ENCODE measurements at places on chromosomes 12 and 14.

DNA sequence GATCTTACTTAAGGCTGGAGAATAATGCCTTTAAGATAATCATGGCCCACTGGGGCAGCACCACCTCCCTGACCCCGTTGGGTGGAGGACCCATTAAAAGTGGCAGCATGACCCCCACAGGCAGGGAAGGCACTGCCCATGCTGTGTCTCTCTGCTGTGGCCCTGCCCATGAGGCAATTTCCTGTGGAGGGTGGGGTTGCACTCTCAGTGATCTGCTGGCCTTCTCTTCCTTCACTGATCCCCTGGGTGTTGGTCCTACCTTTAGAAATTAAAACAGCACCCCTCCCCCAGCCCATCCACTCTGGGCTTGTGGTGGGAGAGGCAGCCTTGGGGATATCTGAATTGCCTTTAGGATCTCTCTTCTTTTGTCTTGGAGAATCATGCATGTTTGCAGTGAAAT lies 17.3 kb downstream of the KLRK1 start:
- DNase-seq = no peak

- DNase-seq = no peak
Observed at GRCh38 chr14:104799244-104800014, 1.5 kb upstream of the ZBTB42 start.

GRCh38 chr12:90621927-90622326 lies 333.0 kb downstream of the CCER1 start:
- no peak for DNase-seq

DNA sequence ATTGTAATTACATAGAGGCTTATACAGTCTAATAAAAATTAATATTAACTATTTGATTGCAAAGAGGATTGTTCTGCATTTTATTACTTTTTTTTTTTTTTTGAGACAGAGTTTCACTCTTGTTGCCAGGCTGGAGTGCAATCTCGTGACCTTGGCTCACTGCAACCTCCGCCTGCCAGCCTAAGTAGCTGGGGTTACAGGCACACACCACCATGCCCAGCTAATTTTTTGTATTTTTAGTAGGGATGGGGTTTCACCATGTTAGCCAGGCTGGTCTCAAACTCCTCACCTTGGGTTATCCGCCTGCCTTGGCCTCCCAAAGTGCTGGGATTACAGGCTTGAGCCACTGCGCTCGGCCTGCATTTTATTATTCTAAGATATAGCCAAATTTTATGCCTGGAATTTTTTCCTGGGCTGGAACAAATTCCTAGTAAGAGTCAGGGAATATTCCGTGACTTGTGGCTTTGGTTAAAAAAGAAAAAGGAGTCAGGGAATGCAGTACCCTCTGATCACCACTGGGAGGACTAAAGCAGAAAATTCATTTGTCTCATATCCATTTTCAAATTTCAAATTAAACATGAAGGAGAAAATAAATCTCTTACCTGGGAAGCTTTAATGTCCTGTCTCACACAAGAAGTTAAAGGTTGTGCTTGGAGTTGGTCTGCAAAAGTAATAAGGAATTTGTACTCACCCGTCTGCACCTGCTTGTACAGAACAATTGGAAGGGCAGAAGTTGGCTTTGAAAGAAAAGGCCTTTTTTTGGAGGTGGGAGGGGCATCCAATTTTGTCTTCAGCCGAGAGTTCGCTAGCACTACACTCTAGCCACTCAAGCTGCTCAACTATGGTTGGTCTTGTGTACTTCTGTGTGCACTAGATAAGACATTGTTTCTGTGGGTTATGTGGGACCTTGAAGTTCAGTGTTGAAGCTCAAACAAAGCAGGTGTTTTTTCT lies 8.7 kb downstream of the MARK3 start:
- no peak for DNase-seq

- DNase-seq = no peak
Observed at GRCh38 chr12:25311506-25311905, 60.8 kb upstream of the KRAS start.

DNA sequence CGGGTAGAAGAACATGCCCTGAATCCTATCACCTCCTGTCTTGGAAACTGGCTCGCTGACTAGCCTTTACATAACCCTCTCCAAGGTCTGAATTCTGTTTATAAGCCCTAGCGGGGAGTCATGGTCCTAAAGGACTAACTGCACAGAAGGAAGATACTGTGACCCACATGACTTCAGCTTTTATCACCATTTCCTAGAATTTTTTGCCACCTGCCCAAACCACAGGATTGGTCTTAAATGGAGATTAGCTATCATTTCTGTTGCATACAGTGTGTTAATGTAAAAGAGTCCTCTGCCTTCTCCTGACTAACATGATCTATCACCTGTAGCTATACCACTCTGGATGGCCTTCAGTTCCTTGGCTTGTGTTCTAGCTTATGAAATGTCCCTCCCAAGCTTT lies 319.2 kb downstream of the DUSP6 start:
- DNase-seq = no peak

GRCh38 chr12:122841544-122842321 lies 6.5 kb downstream of the HIP1R start:
- no peak for DNase-seq

DNA sequence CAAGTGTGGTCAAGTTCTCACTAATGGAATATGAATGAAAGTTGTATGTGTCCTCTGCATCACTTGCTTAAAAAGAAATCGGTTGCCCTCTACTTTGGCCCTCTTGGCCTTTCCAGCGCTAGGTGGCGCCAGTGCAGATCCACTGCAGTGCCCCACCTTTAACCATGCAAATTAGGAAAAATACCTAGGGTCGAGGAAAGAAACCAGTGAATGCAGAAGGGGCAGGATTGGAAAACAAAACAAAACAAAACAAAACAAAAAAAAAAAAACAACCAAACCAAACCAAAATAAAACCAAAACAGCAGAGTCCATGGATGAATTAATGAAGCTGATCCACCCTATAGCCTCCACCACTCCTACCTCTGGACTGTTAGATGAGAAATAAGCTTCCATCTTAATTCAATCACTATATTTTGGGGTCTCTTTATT lies 12.9 kb upstream of the NEMF start:
- DNase-seq = peak; percentile 75

DNA sequence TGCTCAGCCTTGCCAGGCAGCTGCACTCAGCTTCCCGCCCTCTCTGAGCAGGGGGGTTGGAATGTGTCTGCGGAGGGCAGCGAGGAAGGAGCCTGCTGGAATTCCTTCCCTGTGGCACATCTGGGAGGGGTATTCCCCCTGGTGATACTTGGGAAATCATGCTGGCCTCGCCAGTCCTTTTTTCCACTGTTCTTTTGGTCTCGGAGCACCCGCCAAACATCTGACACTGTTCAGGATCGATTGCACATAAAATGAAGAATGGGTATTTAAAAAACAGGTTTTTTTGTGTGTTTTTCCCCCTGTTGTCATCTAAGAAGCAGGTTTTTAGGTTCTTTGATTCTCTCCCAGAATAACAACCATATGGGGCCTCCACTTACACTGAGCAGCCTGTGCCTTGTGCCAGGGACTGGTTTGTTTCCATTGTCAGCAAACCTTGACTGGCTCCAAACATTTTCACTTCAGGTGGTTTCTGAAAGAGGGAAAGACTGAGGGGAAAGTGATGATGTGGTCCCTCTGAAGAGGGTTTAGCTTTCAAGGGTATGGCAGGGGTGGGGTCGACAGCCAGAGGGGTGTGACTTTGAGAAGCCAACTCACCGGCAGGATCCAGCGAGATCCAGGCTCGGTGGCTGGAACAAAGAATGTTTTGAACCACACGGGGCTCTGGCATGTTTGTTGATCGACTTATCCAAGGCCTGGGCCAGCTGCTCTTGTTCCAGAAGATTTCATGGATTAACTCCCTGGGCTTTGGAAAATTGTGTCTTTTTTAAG lies 215.1 kb downstream of the CACNA1C start:
- DNase-seq = no peak

- no peak for DNase-seq
Observed at GRCh38 chr12:89160716-89161123, 191.6 kb downstream of the DUSP6 start.

DNA sequence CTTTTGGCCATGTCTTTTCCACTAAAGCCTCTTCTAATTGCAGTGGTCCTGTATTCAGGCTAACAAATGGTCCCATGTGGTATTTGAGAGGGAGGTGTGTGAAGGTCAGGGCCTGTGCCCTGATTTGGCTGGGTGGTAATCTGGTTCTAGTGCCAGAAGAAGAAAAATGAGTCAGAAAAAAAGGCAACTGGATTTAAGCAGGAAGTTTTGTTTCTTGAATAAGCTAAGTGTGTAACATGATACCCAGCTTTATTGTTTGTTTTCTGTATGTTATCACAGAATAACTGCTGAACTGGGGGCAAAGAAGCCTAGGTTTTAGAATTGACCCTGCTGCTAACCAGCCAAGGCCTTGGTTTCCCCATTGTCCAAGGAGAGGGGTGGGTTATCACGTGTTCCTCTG lies 134.0 kb downstream of the ANO6 start:
- DNase-seq = no peak

DNA sequence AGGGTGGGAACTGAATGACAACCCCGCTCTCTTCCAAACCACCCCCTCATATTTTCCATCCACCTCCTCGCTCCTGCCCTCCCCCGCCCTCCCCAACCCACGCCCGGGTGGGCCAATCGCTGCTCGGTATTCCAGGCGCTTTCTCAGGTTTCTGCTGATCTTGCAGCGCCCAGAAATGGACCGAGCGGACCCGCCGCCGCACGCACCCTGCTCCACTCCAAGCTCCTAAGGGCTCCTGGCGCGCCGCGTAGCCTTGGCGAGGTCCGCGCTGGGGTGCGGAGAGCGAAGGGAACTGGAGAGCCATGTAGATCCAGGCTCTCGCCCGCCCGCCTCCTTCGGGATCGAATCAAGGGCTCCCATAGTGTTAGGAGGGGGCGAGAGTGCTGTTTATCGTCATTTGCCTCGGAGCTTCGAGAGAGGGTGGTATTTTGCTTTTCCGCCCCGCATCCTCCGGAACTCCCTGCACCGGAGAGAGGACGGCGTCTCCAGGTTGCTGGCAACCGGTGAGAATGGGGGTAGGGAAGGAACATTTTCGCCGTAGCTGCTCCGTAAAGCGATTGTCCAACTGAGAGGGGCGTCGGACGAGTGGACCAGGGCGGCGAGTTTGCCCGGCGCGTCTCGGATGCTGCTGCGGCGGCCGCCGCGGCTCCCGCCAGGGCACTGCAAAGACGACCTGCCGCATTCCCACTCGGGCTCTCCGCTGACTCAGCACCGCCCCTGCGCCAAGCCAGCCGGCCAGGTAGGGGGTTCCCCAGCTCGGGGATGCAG lies at the start of gene KCNA1:
Gene KCNA1 (plus strand): TSS at position 172 of the 768 bp plus-strand sequence. CDS start 1,474 bp downstream, outside the sequence.
- DNase-seq = peak; percentile 22

DNA sequence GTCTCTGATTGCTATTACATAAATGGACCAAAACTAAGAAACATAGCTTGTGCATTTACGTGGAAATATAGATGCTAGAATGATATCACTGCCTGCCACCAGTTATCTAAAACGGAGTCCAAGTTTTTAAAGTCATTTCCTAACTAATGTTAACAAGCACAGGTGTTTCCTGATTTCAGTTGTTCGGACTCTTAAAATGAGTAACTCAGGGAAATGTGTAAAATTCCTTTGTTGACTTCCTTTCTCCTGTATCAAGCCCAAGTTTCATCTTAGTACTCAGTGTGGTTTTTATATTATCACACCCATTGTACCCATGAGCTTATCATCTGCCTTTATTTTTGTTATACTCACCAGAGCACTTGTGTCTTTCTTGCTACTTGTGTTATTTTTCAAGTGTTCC lies 13.2 kb upstream of the PRKCH start:
- DNase-seq = no peak

GRCh38 chr12:42686514-42687172 lies 97.1 kb upstream of the PRICKLE1 start:
- DNase-seq = no peak

- DNase-seq = no peak
Observed at GRCh38 chr14:101351146-101351545, 210.1 kb upstream of the DIO3 start.

Measured in memory B cell (primary cell).